ENCODE measurements at places on chromosomes 16 and 17.

DNA sequence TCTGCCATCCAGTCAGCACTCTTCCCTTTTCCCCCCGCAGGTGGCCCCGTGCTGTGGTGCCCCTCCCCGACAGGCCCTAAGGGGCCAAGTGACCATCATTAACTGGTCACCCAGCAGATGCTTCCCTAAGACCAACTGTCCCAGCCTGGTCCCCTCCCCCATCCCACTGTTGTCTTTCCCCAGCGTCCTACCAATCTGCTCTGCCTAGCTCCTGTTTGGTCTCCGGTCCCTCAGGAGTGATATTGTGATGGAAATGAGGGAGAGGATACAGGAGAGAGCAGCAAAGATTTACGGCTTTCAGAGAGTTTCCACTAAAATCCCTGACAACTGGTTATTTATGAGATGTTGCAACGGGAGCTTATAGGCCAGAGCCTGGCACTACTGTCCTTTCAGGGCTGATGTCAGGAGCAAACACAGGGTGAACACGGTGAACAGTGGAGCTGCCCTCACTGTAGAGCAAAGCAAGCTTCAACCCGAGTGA lies 1.4 kb upstream of the TTLL6 start:
- no peak for DNase-seq

GRCh38 chr16:56851671-56852400 lies 13.2 kb upstream of the SLC12A3 start:
- no peak for DNase-seq

GRCh38 chr17:58541249-58541648 lies 26.8 kb upstream of the MTMR4 start:
- DNase-seq = no peak

DNA sequence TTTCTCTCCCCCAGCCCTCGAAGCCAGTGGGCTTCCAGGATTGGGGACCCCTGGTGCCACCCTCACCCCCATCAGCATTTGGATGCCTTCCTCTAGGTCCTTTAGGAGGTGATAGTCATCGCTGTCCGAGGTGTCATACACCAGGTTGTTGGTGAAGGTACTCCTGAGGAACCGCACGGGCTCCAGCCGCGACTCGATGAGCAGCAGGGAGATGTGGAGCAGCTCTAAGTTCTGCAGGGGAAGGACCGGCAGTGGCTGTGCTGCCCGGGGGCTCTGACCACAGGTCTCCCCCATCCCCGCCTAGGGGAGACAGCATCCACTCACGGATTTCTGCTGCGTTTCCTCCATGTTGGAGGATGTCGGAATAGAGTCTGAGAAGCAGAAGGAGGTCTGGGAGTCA lies 962 bp downstream of the CSHL1 start:
- no peak for DNase-seq

DNA sequence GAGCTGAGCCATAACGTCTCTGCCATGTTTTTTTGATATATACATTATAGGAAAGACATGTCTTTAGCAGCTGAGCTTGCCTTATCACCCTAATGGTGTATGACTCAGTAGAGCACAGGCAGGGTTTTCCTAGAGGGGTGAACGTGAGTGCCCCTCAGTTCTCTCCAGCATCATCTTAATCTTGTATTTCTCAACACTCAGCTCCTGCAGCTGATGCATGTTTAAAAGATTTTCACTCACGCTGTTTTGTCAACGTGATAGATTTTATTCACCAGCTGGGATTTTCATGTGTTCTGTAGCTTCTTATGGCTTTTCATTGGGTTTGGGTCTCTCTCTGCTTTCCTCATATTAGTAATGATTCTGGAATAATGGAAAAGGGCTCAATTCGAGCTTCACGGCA lies 186.0 kb upstream of the PMFBP1 start:
- no peak for DNase-seq

- DNase-seq = no peak
These were observed 2.6 kb downstream of the PMP22 start for GRCh38 chr17:15262291-15263205.
